ENCODE measurements at places on chromosomes 1 and 21.
A peak's percentile ranks its signal among the peaks of the same experiment; 100 is the strongest.

DNA sequence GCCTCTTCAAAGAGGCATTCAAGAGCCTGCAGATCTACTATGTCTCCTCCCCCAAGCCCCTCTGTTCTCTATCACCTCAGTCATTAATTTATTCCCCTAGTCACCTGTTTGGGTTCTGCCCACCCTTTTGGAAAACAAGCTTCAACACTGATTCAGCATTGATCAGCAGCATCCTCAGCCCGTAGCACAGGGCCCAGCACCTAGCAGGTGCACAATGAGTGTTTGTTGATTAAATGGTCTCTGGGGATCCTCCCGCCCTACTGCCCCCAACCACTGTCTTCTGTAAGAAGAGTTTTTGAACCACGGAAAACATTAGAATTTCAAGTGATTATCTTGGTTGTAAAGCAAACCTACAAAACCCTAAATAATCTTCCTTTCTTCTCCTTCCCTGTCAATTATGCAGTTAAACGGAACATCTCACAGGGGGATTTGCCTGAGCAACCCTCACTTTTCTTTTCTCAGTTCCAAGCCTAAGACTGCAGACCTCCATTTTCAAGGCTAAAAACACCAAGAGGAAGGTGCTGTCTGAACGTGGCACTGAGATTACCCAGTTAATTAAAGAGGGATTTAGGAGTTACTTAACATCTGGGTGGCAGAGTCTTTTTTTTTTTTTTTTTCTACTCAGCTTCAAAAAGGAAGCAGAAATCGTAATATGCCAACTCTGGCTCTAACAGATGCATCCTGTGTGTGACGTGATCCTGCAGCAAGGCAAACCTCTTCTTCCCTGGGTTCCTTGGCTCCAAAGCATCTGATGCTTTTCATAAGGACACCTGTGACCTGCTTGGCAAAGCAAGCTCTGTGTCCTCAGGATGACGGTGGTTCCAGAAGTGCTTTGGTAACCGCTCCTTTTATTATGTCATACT lies 163.0 kb downstream of the KAZN start:
- DNase-seq = no peak

GRCh38 chr1:148373192-148373925 lies 109.7 kb downstream of the PPIAL4G start:
- DNase-seq = no peak

DNA sequence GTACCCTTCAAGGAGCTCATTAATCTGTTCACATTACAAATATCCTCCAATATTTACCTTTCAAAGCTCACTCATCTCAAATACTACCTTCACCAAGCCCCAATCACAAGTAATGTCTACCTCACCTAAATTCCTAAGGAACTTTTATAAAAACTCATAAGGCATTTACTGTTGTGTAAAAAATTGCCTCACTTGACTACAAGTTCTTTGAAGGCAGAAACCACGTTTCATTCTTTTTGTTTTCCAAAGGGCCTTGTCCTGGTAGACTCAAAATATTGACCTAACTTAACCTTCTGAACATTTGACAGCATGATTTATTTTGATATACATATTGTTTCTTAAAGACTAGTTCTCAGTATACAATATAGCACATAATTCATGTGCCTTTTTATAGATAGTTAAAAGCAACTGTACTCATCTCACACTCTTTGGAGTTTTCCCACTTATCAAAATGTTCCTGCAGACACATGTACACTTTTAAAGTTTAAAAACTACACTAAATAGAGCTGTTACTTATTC lies 2.5 kb downstream of the USP33 start:
- DNase-seq = no peak

DNA sequence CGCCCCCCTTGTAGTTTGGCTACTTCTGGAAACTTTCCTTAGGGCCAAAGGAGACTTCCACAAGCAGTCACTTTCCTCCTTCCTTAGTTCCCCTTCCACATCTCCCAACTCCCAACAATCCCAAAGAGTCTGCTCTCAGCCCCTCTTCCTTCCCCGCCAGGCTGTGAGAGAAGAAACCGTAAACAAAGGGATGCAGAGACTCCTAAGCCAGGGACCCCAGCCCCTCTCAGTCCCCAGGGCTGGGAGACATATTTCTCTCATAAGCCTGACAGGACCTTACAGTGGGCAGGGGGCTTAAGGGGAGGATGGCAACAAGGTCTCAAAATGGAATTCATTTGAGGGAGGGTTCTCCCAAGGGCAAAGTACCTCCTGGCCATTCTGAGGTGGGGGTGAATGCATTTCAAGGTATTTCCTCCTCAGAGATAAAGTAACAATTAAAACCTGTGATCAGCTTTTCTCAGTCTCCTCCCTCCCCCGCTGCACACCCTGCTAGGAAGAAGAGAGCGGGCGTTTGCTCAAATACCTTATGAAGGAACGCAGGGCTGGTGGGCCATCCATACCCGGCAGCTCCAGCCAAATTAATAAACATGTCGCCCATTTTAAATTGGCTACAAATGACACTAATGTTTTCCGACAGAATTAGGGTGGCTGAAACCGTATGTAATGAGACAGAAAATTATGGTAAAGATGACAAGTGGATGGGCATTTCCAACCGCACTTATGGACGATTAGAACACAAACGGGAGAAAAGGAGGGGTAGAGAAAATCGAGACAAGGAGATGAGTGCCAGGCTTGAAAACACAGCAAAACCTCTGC lies 4.0 kb downstream of the BARHL2 start:
- DNase-seq = no peak

GRCh38 chr1:13732971-13733667 lies 33.1 kb downstream of the PRDM2 start:
- DNase-seq = no peak

- no peak for DNase-seq
Observed at GRCh38 chr21:43921571-43921978, 56.6 kb downstream of the AGPAT3 start.

GRCh38 chr1:30049748-30050296 lies 673.6 kb downstream of the MATN1 start:
- DNase-seq = no peak

DNA sequence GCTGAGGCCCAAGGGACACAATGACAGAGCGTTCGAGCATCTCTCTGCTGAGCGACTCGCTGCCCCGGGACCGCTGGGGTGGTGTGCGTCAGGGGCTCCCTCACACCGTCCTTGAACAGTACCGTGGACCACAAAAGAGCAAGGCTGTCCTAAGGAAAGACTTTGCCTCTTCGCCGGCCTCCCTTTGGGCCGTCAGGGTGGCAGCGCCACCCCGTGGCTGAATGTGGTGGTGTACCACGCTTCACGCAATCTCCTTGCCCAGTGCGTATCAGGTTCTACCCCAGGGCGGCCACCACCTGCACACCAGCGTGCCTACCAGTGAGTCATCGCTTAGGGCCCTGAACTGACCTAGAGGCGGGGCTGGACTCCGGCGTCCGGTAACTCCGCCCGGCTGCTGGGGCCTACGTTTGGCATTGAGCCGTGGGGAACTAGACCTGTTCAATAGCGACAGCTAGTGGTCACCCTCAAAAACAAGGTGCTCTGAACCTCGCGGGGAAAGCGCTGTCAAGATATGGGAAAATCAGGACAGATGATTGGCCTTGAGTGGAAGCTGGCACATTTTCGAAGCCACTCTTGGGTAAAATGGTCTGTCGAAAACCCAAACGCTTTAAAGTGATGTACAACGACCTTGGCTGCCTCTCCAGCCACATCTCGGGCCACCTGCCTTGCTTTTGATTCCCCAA lies 8.1 kb upstream of the TRAF3IP3 start:
- DNase-seq = peak; percentile 92

Measured in iPS DF 6.9 (cell line).